ENCODE measurements at places on chromosomes 4 and X.

GRCh38 chrX:15203694-15204093, 66.2 kb downstream of the ASB9 start:
- DNase-seq, result no peak

DNA sequence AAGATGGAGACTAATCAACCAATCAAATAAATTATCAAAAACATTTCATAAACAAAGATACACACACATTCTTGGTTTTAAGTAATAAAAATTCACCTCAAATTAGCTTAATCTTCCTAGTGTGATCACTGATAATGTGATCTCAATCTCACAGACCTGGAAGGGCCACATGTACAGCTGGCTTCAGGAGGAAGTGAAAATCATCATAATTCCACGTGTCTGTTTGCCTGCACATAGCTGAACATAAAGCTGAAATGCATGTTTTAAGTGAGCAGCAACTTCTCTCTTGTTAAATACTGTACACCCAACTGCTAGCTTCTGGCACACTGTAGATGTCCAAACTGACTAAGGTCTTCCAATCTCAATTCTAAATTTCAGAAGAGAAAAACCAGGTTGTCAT, 53.8 kb downstream of the ARHGAP6 start:
- no peak for DNase-seq

GRCh38 chr4:187726485-187726884, 269.1 kb upstream of the ZFP42 start:
- DNase-seq, result no peak

DNA sequence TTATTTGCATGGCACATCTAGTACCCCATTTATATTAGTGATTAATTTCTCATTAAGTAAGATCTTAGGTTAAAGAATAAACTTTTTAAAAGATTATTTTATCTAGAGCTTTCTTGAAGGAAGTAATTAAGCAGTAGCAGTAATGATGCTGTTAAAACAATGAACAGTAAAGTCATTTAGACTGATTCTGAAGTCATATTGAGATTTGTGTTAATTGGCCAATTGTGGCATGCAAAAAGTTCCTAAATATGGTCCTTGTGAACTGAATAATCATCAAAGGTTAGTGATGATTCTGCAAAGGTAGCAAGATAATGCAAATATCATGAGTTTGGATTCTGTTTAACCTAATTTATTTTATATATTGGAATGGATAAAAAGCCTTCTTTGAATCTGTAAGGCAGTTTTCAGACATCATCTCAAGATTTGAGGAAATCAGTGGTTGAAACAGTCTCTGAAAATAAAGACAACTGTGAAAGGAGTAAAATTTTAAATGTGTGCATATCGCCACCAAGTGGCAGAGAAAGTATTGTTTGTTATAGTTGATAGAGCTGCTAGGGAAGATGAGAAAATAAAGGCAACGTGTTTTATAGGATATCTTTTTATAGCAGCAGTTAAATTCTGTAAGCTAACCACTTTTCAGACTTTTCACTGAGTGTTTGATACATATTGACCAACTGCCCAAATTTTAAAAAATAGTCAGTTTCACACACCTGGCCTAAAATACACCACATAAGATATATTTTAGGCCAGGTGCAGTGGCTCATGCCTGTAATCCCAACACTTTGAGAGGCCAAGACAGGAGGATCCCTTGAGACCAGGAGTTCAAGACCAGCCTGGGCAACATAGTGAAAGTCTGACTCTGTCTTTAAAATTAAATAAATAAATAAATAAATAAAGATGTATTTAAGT, 79.6 kb downstream of the CCKAR start:
- no peak for DNase-seq

DNA sequence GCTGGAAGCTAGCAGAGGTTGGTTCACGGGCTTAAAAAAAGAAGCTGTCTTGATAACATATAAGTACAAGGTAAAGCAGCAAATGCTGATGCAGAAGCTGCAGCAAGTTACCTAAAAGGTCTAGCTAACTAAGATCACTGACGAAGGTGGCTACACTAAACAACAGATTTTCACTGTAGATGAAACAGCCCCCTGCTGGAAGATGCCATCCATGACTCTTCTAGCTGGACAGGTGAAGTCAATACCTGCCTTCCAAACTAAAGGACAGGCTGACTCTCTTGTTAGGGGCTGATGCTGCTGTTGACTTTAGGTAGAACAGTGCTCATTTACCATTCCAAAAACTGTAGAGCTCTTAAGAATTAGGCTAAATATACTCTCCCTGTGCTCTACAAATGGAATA, 99.5 kb downstream of the FBXW7 start:
- DNase-seq, result no peak

- no peak for DNase-seq
Measured at GRCh38 chr4:23818097-23818885, 71.6 kb downstream of the PPARGC1A start.

- no peak for DNase-seq
Measured at GRCh38 chrX:10582215-10582733, 38.1 kb downstream of the MID1 start.

DNA sequence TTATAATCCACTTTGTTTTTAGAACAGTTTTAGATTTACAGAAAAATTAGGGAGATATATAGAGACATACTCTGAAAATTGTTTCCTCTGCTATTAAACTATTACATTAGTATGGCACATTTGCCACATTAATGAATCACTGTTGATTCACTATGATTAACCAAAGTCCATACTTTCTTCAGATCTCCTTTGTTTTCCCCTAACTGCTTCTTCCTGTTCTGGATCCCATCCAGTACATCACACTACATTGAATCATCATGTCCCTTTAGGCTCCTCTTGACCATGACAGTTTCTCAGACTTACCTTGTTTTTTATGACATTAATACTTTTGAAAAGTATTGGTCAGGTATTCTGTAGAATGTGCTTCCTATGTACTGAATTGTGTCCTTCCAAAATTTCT, 109.2 kb upstream of the EDNRA start:
- no peak for DNase-seq

DNA sequence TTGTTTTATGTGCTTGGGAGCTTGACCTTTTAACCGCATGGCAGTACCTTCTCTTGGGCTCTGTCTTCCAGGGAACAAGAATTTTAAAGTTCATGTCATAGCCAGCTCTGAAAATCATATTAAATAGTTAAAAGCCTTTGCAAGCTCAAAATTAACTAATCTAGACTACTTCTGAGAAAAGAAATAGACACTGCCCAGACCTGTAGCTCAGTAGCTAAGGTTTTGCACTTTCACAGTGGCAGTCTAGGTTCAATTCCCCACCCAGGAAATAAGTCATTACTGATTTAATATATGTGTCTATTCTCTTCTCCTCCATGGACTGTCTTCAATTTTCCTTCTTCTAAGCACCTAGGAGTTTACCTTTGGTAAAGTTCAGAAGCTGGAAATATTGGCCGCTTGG, 27.4 kb downstream of the HSD17B11 start:
- DNase-seq, result no peak

DNA sequence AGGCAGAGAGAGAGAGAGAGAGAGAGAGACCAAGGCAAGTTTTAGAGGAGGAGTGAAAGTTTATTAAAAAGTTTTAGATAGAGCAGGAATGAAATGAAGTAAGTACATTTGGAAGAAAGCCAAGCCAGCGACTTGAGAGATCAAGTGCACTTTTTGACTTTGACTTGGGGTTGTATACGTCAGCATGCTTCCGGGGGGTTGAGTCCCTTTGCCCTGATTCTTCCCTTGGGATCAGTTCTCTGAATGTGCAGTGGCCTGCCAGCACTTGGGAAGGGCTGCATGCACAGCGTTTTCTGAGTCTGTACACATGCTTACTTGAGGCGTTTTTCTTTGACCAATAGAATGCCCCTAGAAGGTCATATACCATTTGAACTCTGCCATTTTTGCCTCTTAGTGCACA, 400.5 kb downstream of the PDGFC start:
- no peak for DNase-seq

- DNase-seq, result no peak
Measured at GRCh38 chr4:62475596-62475995, 1275.5 kb downstream of the ADGRL3 start.

- DNase-seq, result no peak
Measured at GRCh38 chr4:20805716-20806115, 105.5 kb downstream of the PACRGL start.

DNA sequence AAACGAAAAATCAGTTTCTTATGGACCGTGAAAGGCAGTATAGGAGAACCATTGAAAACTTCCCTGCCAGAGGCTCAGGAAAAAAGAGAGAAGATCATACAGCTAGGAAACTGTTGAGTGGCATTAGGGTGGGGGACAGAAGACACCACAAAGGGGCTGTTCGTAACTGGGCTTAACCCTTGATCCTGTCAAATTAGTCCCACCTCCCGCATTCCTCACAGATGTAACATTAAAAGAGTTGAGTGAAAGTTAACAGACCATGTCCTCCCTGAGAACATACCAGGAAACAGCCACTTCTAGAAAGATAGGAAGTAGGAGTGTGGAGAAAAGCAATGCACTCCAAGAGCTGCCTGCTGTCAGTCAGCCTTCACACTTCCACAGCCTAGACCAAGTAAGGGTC, 8.7 kb downstream of the SHROOM4 start:
- no peak for DNase-seq

- no peak for DNase-seq
Measured at GRCh38 chr4:190019023-190019858, 7.8 kb downstream of the FRG2 start.

GRCh38 chrX:30965767-30966166, 76.7 kb upstream of the TAB3 start:
- DNase-seq, result no peak

DNA sequence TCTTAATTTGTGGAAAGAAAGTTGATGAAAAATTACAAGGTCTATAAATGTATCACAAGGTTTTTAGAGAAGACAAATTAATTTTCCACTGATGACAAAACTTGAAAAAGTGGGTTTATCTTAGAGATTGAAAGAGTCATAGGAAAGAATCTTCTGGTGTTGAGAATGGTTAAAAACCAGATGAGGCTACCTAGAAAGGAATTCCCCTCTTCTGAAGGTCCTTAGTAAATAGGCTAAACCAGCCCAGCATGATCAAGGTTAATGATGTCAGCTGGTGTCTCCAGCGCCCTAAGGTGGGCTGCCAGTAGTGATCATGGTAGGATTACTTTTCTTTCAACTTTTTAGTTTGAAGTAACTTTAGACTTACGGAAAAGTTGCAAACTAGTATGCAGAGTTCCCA, 71.8 kb upstream of the PGRMC2 start:
- DNase-seq, result no peak

DNA sequence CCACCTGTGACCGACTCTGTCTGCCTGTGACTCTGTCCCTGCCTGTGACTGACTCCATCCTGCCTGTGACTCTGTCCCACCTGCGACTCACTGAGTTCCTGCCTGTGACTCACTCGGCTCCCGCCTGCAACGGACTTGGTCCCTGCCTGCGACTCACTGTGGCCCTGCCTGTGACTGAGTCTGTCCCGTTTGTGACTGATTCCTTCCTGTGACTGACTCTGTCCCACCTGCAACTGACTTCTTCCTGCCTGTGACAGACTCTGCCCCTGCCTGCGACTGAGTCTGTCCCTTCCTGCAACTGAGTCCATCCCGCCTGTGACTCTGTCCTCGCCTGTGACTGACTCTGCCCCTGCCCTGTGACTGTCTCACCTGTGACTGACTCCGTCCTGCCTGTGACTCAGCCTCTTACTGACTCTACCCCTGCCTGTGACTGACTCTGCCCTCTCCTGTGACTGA, 9.6 kb upstream of the UVSSA start:
- DNase-seq, result peak; percentile 43

GRCh38 chrX:67207912-67208311, 335.9 kb upstream of the AR start:
- DNase-seq, result no peak

- DNase-seq, result no peak
Measured at GRCh38 chrX:29257521-29257920, 670.3 kb downstream of the IL1RAPL1 start.

DNA sequence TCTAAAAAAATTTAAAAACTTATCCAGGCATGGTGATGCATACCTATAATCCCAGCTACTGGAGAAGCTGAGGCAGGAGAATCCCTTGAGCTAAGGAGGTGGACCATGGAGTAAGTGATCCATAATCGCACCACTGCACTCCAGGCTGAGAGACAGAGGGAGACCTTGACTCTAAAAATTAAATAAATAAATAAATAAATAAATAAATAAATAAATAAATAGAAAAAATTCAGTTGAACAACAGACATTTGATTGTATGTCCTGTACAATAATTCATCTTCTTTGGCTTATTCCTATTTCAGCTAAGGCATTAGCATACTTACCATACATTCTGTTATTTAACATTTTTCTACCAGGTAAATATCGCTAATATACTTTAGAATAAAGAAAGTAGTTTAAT, 726.1 kb upstream of the GALNTL6 start:
- no peak for DNase-seq

- no peak for DNase-seq
Measured at GRCh38 chr4:7330031-7330596, 104.6 kb downstream of the PSAPL1 start.

- DNase-seq, result no peak
Measured at GRCh38 chr4:138487670-138488069, 245.5 kb upstream of the SLC7A11 start.

DNA sequence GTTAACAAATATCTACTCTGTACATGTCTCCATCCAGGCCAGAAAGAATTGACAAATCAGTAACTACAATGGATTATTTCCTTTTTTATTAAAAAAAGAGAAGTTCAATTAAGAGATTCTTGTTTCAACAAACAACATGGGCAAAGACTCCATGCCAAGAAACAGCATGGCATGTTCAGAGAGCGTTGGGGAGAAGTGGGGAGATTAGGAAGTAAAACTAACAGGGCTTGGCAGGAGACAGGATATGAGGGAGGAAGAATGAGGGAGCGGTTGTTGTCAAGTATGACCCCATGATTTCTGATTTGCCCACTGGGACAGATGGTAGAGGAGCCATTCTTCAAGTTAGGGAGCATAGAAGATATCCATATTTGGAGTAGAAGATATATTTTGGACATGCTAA, 128.4 kb downstream of the RNF150 start:
- no peak for DNase-seq

GRCh38 chrX:77433001-77433400, 14.2 kb upstream of the FGF16 start:
- DNase-seq, result no peak

DNA sequence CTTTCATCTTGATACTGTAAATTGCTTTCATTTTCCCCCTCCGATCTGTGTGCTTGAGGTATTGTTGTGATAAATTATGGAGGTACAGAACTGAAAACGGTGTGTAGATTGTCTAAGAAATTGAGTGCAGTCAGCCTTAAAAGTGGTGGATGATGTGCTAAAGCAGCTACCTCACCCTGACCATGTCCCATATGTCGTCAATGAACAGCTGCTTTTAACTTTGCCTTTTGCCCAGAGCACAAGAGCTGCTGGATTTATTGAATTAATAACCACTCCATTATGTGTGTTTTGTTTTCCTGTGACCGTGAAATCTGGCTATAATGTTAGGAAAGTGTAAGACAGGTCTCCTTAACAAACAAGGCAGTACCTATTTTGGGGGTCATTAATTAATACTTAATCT, 581.9 kb upstream of the PITX2 start:
- DNase-seq, result no peak

GRCh38 chrX:153865321-153865580, 20.7 kb downstream of the L1CAM start:
- DNase-seq, result no peak

GRCh38 chr4:138113819-138114400, 128.2 kb downstream of the SLC7A11 start:
- no peak for DNase-seq
